IMR-90 (cell line): ENCODE measurements at places on chromosomes 5 and 9. TPM values are rescaled to one million over a fixed set of nuclear protein-coding genes. Genes with fewer than 3 reads are reported as not detected.

GDA gene
- not detected in 2 replicates for total RNA-seq

RLN2 gene
- not detected in 2 replicates for total RNA-seq

FOXE1 gene
- total RNA-seq, result under 0.01 and 0.28 TPM in 2 replicates

IL9 gene
- not detected in 2 replicates for total RNA-seq

THBS4 gene
- total RNA-seq, result 0.83 and 0.90 TPM in 2 replicates

ORM2 gene
- not detected in 2 replicates for total RNA-seq

RGMB gene
- 74.4 and 83.0 TPM in 2 replicates for total RNA-seq

SAXO1 gene
- total RNA-seq, result under 0.01 TPM in 1 of 2 replicates, not detected in the other

SPATA31A7 gene
- not detected in 2 replicates for total RNA-seq

NUTM2F gene
- not detected in 2 replicates for total RNA-seq

NEUROG1 gene
- total RNA-seq, result not detected in 2 replicates

ZNF879 gene
- 3.3 and 3.4 TPM in 2 replicates for total RNA-seq

IRX4 gene
- total RNA-seq, result not detected in 2 replicates
